ENCODE measurements at places on chromosomes 2 and 18.
A peak's percentile ranks its signal among the peaks of the same experiment; 100 is the strongest.

DNA sequence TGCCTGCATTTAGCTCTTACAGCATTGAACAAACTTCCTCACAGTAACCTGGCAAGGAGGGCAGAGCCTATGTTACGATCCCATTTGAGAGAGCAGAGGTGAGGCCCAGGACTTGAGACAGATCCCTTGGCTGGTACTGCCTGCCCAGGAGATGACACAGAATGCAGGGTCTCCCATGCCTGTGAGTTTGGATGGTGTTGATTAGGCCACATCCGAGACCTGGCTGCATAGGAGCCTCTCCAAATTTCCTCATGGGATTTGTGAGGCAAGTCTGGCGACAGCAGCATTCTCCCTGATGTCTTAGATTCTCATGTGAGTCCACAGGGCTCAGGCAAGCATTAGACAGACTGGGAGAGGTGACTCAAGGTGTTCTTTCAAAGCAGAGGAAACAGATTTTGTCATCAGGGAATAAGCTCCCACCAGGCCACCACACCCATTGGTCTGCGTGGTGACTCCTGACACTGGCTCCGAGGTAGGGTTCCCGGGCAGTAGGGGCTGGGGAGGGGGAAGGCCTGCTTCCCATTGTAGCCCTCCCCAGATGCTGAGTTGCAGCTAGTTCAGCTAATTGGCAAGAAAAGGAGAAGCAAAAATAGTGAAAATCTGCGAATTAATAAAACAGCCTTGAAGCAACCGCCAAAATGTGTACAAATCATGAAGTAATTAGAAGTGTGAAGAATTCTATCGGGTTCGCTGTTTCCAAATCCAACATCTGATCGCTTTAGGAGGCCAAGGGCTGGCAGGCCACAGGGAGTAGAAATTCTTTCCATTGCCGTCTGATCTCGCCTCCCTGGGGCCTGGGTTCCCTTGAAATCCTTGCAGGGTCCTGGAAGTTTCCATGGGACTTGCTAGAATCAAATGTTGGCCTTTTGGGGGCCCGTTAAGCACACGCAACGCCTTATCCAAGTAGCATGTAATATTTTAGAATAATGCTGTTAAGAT, 68.0 kb downstream of the MAPK4 start:
- no peak for DNase-seq

- DNase-seq, result no peak
Observed at GRCh38 chr2:142989273-142990204, 112.1 kb downstream of the KYNU start.

DNA sequence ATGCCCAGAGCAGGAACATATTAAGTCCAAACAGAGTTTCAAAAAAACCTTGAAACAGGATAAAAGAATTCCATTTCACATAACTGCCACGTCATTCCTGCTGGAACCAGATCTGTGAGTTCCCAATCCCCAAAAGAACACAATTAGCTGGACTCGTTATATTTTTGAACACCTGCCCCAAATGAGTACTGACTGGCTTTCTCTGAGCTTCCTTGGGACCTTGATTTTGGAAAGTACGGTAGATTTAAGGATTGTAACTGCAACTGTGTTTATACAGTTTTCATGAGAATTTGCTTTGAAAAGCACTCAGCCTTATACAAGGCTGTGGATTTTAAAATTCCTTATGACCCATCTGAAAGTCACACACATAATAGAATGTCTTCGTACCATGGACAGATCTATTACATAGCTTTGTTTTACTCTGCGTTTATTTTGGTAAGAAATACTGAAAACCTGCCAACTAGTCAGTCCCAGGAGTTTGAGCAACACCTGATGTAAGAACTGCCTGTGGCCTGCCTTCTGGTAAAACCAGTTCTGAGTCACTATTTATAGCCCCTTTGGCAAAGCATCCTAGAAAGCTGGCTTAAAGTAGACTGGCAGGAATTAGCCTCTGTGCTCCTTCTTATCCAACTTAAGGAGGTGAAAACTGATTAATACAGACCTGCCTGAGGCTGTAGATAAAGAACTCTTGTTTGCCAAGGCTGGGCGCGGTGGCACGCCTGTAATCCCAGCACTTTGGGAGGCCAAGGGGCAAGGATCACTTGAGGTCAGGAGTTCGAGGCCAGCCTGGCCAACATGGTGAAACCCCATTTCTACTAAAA, 48.1 kb downstream of the MERTK start:
- DNase-seq, result no peak

DNA sequence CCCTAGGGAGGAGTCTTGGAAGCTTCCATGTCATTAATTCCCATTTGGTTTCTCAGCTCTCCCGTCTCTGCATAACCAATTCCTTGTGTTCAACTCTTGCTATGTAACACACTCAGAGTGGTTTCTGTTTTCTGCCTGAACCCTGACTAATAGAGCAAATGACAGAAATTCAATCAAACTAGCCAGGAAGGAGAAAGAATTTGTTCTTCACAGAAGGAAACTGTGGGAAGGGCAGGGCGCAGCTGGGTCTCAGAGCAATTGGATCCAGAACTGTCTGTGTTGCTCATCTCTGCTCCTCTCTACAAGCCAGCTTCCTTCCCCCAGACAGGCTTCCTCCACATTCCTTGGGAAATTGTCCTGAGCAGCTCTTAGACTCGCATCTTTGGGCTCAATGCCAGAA, 269.8 kb downstream of the TNS1 start:
- DNase-seq, result no peak

DNA sequence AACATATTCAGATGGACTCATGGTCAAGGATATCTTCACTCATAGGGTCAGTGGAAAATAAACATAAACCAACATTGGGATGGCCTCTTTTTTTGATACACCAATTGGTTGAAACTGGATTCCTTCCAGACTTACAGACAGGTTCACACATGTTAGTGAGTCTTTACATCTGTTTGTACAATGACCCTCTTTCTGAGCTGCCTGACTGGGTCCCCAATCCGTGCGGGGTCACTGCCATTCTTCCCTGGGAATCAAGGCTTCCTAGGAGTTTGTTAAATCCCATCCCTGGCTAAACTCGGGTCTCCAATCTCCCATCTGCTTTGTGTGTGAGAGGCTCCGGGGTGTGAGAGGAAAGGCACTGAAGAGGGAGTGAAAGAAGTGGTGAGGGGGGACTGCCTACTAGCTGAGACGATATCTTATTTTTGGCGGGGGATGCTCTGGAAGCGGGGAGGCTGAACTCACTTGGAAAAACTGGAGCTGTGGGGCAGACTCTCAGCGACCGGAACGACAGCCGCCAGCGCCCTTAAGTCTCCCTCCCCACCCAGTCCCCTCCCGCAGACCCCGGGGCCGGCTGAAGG, 487 bp downstream of the STARD6 start:
- peak; percentile 59 for DNase-seq

DNA sequence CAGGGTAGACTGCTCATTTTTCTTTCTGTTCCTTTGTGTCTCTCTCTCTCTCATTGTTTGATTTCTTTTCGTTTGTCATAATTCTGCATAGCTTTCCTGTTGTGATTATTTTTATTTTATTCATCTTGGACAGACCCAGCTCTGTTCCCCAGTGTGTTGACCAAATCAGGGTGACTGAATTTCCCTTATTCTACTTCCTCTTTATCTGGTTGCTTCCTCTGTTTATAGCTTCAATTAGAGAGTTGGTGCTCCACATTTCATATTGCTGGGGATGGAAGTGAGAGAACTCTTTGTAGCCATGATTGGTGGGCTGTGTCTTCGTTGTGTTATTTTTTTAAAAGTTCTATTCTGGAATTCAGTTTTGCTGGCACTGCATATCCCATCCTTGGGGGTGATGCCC, 19.1 kb downstream of the PROKR1 start:
- DNase-seq, result no peak

GRCh38 chr18:12783524-12783923, 80.7 kb downstream of the PSMG2 start:
- DNase-seq, result no peak

DNA sequence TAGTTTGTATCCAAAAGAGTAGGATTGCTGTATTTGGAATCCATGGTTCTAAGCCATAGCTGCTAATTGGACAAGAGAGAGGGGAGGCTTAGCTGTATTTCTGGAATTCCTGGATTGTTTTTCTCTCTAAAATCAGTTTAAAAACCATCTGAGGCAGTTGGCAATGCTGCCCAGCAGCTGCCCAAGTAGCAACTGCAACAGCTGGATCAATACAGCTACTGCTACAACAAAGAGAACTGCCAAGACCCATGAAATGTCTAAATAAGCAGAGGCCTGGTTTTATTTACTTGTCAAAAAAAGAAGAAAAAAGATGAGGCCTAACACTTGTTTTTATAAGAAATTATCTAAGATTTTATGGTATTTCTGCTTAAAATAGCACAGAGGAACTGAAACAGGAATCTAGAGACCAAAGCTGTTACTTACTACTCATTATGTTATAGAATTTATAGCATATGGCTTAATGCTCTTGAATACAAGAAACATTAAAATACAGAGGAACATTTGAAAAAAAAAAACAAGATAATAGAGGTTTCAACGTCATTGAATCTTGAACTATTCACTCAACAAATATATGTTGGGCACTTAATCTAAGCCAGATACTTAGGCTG, 39.1 kb downstream of the TMEFF2 start:
- DNase-seq, result no peak

DNA sequence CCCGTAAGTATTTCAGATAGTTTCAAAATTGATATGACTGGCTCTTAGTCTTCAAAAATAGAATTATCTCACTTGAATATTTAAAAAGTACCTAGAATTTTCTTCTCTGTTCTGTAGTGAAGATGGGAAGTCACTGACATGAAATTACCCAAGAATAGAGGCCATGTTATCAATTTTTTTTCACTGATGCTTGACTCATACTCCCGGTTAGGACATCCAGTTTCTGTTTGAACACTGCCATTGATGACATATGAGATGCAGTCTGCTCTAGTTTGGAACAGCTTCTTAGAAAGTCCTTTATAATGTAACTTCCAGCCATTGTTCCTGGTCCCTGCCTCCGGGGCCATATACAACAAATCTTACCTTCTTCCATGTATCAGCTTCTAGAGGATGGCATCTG, 26.0 kb downstream of the MAP3K20 start:
- no peak for DNase-seq

Measured in suprapubic skin (tissue), 4 donors.